ENCODE measurements at places on chromosomes 5 and 9.

DNA sequence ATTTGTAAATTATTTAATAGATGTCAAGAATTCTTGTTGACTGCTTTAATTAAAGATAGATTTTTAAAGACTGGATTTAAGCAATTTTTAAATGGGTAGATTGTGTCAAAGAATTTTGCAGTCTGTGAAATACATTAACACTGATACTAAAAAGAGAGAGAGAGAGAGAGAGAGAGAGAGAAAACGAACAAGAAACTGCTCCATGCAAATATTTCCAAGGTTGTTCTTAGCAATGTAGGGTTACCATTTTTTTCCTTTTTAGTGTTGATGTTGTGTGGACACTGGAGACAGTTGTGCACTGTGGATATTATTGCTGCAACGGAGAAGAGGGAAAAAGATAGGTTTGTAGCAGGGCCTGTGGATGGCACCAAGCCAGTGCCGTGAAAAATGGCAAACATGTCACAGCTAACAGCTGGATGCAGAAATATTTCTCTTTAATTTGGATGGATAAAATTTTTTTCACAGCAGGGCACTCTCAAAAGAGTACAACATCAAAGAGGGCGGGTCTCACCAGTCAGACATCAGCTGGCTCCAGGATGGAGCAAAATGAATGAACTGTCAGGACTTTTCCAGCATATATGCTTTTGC is 58.2 kb downstream of the PRDM6 start:
- DNase-seq: no peak

DNA sequence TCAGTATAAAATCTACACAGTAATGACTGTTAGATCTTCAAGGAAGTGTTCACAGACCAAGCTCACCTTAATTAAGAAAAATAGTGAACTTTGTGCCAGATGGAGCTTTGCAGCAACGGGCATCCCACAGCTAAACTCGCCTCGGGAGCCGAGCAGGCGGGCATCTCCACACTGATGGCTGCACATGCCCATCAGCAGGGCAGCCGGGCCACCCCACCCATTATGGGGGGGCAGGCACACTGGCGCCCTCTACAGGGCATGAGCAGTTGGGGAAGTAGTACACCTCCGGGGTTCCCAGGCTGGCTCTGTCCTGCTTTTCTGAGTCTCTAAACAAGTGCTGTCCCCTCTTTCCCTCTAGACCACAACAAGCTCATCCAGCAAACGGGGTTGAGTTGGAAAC is 21.6 kb downstream of the ANKS6 start:
- DNase-seq: no peak

- no peak for DNase-seq
These were observed 621 bp downstream of the CEP72 start for GRCh38 chr5:612498-613424.

DNA sequence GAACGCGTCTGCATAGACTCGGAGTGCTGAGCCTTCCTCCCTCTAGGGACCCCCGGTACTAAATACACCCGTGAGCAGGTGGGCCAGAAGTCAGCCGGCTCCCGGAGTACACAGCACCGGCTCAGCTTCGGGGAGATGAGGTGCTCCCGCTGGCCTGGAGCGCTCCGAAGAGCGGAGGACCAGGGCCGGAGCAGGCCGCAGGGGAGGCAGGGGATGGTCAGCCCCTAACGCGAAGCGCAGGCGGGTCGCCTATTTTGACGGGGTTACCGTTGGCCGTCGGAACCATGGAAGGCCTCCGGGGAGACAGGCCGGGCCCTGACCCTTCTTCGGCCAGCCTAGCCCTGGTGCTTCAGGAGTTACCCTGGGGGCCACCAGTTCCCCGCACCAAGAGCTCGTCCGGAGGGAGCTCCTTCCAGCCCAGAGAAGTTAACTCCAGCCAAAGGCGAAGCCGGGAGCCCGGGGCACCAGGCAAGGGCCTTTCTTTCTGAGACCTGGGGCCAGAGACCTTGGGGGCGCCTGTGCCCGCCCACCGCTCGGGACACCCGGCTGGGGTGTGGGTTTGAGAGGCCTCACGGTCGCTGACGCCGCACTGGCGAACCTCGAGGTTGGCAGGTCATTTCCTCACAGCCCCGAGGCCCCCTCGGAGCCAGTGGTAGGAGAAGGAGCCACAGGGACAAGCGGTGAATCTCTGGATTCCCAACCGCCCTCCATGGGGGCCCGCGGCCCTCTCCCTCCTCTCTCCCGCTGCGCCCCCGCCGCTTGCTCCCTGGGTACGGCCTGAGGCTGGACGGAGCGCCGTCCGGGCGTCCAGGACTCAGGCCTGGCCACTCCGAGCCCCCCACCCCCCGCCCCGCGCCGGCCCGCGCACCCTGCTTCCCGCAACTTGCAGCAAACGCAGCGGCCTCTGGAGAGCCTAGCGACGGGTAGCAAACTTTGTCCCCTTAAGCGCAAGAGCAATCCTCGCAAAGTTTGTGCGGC is 3.4 kb upstream of the IRX4 start:
- no peak for DNase-seq

DNA sequence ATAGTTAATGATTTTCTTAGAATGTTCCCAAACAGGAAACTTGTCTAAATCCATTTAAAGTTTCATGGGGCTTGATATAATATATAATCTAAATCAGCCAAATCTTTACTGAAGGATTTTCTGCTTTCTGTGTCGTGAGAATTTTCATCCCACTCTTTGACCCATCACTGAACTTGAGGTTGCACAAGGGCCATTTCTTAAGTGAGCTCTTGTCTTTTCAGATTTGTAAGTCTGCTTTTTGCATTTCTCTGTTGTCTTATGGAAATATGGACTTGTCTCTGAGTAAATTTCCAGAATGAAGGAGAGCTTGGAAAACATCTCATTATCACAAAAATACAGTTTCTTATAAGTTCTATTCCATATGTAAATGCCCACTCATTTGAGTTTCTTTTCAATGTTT is 149.2 kb upstream of the ARRDC3 start:
- DNase-seq: no peak

GRCh38 chr9:123335193-123335985 is 20.6 kb upstream of the CRB2 start:
- no peak for DNase-seq

- DNase-seq: no peak
These were observed 18.8 kb downstream of the HBEGF start for GRCh38 chr5:140327589-140327988.

GRCh38 chr5:154709368-154710305 is 45.5 kb upstream of the LARP1 start:
- no peak for DNase-seq
